ENCODE measurements at places on chromosomes 3 and 15.
A peak's percentile ranks its signal among the peaks of the same experiment; 100 is the strongest.

GRCh38 chr3:136657526-136657925 lies 94.7 kb downstream of the STAG1 start:
- no peak for ATAC-seq

DNA sequence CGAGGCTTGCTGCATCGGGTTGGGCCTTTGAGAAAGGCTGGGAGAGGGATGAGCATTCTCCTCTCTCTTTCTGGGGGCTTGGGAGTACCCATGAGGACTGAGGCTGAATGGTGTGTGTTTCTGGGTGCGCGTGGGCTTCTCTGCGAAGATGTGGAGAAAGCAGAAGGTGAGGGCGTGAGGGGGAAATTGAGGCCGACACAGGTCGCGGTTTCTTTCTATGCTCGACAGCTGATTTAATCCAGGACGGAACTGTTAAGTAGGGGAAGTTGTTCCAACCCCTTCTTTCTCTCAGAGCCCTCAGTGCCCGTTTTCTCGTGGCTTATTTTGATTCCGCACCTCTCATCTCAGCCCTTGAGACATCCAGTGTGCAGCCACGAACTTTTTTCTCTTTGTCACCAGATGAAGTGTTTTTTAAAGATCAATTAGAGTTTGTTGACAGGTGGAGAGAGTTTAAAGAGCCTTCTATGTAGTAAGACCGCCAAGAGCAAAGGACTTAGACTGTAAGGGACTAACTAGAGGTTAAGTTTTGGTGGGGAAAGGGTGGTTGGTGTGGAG lies 711 bp downstream of the STARD9 start:
- ATAC-seq: no peak

DNA sequence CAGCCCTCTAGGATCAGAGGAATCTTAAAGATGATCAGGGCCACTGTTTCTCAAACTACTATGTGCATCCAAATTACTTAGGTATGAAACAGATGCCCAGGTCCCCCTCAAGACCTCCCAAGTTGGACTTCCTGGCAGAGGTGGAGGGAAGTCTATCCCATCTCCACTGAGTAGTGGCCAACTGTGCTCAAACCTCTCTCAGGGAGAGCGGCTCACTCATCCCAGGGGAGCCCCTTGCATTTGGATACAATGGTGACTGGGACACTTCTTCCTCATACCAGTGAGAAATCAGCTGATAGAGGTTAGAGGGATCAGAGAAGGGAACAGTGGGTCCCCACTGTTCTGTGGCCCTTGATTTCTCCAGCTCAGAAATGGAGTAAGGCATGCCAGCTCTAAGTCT lies 8.7 kb upstream of the WNT7A start:
- no peak for ATAC-seq

DNA sequence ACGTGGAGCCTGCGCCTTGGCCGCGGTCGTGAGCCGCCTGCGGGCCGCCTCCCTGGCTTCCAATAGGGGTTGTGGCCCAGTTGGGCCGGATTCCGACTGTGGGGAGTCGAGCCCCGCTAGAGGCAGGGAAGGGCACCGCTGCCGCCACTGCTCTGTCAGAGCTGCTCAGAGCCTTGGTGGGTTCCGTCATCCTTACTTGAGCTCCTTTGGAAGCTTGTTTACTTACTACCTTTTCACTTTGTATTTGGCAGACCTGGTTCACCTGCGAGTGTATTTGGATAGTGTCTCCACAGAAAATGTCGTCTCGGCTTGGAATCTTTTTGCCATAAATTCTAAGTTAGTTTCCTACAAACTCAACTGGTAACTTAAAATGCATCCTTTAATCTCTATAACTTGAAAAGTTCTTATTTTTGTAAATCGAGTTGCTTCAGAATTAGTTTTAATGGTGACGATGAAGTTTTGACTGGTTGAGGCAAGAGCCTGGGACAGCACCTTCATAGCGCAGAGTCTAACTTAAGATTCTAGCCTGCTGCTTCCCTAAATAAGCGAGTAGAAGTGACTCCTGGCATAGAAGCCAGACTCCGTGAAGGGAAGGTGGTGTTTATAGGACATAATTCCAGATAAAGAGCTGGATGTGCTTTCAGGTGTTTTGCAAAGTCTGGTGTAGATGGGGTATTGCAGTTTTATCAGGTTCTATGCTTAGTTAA lies 800 bp downstream of the DAG1 start:
- no peak for ATAC-seq

DNA sequence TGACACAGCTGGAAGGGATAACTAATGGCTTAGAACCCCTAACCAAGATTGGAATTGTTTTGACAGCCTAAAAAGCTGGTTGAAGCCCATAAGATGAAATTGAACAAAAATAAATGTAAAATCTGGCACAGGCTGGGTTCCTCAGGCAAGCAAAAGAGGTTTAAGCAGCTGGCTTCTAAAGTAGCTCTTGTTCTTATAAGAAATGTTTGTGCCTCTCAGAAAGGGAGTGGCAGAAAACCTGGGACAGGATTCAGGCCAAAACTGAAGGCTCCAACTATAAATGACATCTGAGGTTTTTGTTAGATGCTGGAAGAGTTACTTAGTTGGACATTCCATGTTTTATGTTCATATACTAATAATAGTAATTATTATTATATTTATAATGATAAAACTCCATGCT lies 378.3 kb downstream of the CNTN4 start:
- no peak for ATAC-seq

- no peak for ATAC-seq
Measured at GRCh38 chr3:8641472-8641871, 3.1 kb downstream of the SSUH2 start.

- no peak for ATAC-seq
Measured at GRCh38 chr3:130354430-130354829, 9.0 kb downstream of the COL6A5 start.

GRCh38 chr3:11705049-11705448 lies 61.3 kb upstream of the VGLL4 start:
- no peak for ATAC-seq

- no peak for ATAC-seq
Measured at GRCh38 chr3:43892061-43892460, 201.3 kb downstream of the ABHD5 start.

DNA sequence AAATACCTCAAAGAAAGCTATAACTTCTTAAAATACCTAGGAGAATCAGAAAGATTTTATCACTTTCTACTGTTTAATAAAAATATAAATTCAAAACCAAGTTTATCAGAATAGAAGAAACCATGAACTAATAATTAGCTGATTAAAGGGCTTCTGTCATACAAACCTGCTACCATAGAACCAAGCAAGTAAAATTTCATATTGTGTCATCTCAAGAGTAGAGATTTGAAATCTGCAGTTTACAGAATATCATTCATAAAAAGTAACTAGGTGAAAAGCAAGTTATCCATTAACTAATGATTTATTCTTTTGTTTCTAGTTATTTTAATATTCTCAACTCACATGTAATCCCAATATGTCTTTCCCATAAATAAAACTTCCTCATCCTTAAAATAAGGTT lies 36.8 kb upstream of the XXYLT1 start:
- no peak for ATAC-seq

- ATAC-seq: no peak
Measured at GRCh38 chr15:61951949-61952348, 108.3 kb downstream of the VPS13C start.

- ATAC-seq: peak; percentile 8
Measured at GRCh38 chr3:9715136-9715535, 11.5 kb downstream of the CPNE9 start.

GRCh38 chr3:62187022-62187431 lies 186.3 kb downstream of the FEZF2 start:
- peak; percentile 24 for ATAC-seq

DNA sequence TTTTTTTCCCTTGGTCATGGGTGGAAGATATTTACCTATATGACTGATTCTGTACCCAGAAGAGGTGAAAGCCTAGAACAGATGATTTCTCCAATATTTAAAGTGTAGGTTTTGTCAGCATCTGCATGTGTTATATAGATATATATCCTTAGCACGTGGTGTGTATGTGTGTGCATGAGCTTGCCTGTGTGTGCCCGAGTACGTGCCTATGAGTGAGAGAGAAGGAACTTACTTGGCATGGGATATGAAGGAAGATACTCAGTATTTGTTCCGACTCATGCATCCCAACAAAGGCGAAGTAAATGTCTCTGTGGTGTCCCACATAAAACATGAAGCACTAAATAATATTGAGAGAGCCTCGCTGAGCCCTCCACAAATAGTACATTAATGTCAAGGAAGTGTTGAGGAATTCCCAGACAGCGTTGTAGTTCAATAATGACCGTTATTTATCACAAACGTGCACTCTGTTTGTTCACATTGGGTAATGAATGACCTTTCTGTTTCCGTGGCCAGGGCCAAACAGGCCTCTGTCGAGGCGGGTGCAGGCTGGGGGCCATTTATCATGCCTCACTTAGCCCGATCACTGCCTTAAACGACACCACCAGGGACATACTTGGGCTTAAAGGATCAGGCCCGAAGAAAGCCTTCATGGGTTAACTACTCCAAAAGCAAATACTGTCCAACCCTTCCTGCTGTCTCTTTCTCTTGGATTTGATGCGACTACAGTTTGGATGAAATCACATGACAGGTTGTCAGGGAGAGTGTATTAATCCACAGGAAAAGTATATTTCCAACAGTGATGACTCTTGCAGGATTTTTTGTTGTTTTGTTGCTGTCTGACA lies 267.7 kb downstream of the PTPRG start:
- ATAC-seq: no peak

DNA sequence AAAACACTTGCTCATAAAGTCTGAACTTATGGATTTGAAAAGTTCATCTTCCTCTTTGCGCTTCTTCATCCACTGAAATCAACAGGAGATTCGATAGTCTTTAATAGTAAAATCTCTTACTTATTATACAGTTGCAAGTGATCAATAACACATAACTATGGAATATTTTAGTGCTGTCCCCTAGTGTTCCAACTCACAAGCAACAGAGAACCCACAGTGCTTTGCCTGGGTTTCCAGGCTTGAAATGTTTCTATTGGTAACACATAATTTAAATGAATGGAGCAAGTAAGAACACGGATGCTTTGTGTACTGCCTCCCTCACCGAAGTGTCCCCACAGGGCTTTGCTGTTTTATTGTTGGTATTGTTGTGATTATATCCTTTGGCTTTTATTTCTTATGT lies 93.5 kb downstream of the WDR72 start:
- ATAC-seq: no peak

DNA sequence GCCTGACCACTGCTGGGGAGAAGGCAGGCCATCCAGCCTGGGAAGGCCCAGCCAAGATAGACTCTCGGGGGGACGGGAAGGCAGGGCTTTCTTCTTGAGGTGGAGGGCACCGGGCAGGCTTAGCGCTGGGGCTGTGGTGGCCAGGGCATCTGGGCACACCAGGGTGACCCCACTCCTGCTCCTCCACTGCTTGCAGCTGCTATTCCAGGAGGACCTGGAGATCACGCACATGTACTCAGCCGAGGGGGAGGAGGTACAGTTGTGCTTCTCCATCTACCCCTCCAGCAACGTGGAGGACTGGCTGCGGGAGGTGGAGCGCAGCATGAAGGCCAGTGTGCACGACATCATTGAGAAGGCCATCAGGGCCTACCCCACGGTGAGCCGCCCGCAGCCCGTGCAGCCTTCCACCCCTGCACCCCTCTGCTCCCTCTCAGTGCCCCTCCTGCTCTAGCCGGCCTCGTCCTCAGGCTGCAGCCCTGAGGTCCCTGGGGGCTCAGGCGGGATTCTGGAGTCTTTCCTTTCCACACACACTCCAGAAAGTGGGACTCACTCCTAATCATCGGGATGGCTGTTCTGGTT lies 42.3 kb downstream of the DNAH1 start:
- ATAC-seq: no peak

DNA sequence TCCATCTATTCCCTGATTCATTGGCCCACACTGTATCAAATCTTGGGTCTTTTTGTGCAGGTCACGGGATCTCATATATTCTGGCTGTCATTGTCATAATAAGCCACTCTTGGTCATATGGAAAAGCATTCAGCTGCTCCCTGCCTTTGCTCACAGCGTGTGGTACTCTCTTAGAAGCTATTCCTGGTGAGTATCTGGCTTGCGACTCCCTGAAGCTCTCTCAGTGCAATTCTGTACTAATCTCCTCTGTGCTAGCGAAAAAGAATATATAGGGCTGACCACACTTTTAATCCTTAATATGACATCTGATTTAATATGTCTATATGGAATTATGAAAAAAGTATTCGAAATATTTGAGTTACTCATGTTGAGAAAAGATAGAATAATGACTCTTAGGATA lies 440.8 kb upstream of the GBE1 start:
- ATAC-seq: no peak

GRCh38 chr3:19543212-19543841 lies 390.7 kb downstream of the EFHB start:
- ATAC-seq: no peak

GRCh38 chr15:72833561-72833960 lies 50.0 kb upstream of the ADPGK start:
- ATAC-seq: no peak

DNA sequence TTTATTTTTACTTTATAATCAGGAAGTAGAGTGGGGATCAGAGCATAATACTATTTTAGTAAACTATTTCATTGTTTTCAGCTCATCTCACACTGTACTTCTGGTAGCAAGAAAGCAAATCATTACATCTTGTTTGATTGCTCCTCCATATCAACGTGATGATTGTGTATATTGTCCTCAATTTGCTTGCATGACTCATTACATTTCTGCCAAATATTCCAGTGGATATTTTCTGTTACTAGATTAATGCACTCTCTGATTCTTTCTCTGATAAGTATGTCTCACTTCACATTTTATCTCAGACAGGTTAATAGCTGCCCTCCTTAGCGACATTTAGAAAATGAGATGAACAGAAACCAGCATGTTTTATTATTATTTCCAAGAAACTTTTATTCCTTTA lies 1145.3 kb downstream of the OTOL1 start:
- ATAC-seq: no peak

DNA sequence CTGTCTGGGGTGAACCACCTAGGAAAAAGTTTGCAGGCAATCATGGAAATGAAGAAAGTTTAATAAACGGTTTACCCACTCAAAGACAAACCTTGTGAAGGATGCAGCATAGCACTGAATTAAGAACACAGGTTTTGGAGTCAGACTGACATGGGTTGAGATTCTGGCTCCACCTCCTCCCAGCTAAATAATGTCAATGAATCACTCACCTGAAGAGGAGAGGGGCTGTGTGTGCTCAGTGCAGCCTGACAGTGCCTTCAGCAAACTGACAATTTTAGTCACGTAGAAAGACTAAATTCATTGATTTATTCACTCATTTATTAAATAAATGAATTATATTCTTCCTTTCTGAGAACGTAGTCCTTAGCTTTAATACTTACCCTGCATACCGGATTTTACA lies 18.9 kb downstream of the NR1I2 start:
- no peak for ATAC-seq

GRCh38 chr15:66387163-66388042 lies 691 bp downstream of the MAP2K1 start:
- ATAC-seq: peak; percentile 34

DNA sequence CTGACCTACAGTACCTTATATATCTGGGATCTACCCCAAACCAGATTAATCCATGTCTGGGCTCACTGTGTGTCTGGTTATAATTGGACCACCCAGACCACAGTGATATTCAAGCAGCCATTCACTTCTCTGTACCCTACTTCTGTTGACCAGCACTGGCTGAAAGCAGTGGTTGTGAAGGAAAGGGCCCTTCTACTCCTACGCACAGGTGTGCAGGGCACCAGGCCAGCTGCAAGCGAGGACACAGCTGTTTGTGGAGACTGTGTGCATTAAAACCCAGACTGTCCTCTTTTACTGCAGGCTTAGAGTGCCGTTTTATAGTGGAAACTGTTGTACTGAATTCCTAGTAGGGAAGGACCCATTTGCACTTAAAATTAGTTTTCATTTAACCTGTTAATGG lies 29.5 kb downstream of the CTDSPL start:
- no peak for ATAC-seq

Data from gastroesophageal sphincter (tissue), 4 donors.